Right ventricle myocardium superior (tissue), 1 donor: ENCODE measurements at places on chromosomes 4 and X. TPM values are rescaled to one million over a fixed set of nuclear protein-coding genes. Genes with fewer than 3 reads are reported as not detected.

GRCh38 chr4:85964298-85964697, 395.6 kb downstream of the MAPK10 start:
- DNase-seq = no peak

GRCh38 chrX:113651306-113651705, 810.7 kb upstream of the AMOT start:
- DNase-seq = no peak

- no peak for DNase-seq
Observed at GRCh38 chr4:30471861-30472260, 248.3 kb upstream of the PCDH7 start.

DNA sequence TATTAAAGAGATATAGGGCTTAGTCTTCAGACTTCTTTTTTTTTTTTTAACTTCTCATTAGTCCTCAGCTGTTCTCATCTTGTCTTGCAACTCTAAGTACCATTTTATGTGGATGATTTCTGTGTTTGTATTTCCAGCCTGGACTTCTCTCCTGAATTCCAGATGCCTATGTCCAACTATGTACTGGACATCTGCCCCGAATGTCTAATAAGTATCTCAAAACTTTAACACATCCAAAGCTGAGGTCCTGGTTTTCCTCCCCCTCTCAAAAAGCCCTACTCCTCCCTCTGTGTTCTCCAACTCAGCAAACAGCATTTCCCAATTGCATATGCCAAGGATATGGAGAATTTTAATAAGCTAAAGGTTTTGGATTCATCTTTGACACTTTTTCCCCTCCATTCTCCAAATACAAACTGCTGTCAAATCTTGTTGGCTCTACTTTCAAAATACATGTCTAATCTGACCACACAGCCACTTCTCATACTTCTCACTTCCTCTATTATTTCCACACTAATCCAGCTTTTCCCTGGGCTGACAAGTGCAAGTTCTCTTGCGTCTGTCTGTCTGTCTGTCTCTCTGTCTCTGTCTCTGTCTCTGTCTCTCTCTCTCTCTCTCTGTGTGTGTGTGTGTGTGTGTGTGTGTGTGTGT, 79.8 kb downstream of the CLCN5 start:
- DNase-seq = no peak

DNA sequence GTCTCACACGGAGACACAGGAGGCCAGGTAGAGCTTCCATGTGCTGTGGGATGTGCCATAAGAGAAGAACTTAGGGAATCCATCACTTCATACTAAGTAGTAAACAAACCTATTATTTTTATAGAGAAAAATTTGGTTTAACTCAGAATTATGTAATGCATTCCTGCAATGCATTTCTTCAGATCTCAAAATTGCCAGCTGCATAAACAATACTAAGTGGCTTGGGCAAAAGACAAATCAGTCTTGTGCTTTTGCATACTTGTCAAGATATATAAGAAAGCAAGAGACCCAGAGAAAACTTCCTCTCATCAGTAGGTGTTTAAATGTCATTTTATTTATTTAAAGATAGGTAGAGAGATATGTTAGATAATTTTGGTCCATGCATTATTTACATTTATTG, 382.1 kb upstream of the CTSO start:
- DNase-seq = no peak

- no peak for DNase-seq
Observed at GRCh38 chr4:182250446-182250845, 7.2 kb downstream of the TENM3 start.

DNA sequence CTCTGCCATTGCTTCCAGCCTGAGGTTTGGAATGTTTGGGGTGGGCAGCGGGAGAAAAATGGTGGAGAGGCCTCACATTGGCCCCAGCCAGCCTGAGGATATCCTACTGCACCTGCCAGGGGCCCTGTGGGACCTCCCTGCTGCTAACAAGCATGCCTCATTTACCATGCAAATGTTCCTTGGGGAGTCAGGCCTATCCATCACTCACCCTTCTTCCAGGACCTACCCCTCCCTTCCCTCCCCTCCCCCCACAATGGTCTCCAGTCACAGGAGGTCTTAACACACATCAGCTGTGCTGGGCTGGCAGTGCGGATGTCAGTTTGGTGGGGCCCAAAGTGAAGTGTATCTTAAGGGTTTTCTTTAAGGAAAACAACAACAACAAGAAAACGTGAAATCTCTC, 139.2 kb downstream of the SHOX start:
- no peak for DNase-seq

GRCh38 chr4:181971973-181972372, 271.2 kb upstream of the TENM3 start:
- DNase-seq = peak; percentile 45

DNA sequence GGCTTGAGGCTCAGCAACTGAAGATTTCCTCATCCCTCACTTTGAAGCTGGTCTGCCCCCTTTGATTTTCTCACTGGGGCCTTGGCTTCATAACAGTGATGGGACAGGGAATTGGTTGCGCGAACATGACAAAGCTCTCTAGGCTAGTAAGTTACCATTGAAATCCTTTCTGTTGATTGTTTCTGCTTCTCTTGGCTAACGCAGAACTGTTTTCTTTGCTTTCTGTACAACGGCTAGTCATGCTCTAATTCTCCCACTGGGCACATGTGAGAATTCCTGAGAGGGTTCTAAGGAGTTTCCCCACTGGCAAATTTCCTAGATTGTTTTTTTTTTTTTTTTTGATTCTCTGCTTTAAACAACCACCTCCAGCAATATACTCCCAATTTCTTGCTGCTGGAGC, 738.6 kb downstream of the PCDH7 start:
- no peak for DNase-seq

- DNase-seq = no peak
Observed at GRCh38 chrX:10032147-10032546, 65.0 kb downstream of the CLDN34 start.

Gene MAP3K15
- not detected for total RNA-seq

Gene TMPRSS11F
- total RNA-seq = not detected

Gene FAM236A
- not detected for total RNA-seq

Gene PLXNB3
- total RNA-seq = 1.5 TPM
